NCI-H1417 (cell line): ENCODE measurements at places on chromosomes 5 and 9.

DNA sequence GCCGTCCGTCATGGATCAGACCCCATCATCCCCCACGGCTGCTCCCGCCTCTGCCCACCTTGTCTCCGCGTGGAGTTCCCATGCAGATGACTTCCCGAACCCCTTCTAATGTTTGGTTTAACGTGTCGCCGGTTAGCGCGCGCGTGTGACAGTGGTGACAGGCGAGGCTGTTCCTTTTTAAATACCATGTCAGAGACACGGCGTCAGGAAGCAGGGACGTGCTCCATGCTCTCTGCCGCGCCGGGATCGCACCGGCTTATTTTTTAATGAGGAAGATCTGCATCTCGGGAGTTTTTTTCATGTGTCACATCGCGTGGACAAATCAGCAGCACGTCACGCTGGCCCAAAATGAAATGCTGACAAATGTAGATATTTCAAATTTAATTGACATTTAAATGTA, 35.9 kb downstream of the CRB2 start:
- no peak for DNase-seq

GRCh38 chr9:91285729-91286353, 75.9 kb downstream of the AUH start:
- DNase-seq, result no peak

DNA sequence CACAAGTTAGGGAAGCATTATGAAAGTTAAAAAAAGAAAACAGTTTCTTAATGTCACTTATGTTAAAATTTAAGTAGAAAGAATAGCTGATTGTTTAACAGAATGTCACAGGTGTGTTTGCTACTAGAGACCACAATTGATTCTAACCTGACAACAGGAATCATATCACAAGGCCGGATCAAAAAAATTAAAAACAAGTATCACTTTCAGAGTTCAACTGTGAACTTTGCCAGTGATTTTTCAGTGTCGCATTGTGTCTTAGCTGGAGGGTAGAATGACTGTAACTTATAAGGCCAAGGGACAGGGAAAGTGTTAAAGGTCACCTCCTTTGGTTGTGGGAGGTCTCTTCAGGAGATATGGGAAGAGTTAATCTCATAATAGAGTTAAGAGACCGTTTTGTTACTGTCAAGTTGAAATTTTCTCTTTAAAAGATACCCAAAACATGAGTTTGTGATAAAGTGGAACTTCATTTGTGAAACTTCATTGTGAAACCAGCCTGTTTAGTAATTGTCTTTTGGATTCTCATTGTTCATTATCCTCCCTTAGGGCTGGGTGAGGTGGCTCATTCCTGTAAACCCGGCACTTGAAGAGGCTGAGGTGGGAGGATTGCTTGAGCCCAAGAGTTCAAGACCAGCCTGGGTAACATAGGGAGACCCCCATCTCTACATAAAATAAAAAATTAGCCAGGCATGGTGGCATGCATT, 40.9 kb downstream of the CPEB4 start:
- no peak for DNase-seq

DNA sequence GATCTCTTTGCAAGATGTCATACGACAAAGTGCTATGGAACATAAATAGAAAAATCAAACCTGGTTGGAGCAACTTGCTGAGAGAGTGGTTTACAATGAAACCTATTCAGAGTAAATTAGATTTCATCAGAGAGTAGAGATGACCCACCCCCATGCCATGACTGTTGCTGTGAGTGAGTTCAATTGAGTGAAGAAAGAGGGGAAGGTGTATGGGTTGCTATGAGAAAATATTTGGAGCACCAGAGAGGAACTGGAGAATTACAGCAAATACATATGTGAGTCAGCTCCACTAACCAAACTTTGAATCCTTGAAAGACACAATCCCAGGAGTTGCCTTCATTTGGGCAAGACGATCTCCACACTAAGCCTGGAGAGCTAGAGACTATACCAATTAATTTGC, 217.2 kb downstream of the RFX3 start:
- no peak for DNase-seq

GRCh38 chr9:74391816-74392215, 105.3 kb upstream of the RORB start:
- no peak for DNase-seq

DNA sequence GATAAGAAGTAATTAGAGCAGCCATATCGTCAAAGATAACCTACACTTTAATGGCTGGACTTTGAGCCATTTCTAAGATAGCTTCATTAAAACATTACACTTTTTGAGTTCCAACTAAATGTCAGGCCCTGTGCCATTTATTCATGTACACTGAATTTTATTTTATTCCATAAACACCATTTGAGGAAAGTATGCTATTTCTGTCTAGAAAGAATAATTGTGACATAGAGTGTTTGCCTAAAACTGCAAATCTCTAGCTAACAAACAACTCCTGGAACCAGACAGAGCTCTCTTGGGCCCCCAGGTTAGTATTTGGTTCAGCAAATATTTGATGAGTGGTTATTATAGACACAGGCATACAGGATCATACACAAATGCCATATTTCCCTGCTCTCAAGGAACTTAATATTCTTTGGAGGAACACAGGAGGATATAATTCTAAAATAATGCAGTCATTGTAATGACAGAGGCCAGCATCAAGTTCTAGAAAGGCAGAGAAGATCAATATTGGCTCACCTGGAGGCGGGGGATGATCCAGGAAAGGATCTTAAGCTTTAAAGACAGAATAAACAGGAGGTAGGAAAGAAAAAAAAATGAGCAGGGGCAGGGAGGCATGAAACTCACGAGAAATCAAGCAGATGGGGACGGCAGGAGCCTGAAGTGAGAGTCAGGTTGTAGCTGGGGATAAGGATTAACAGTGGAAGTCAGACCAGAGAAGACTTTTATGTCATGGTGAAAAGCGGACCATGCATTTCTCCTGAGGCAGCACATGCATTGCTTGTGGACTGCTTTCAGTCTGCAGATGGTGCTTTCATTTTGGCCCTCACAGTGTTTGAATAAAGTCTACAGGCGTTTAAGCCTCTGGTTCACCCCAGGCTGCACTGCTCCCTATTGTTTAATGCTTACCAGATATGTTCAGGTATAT, 127.7 kb downstream of the GCNT1 start:
- peak; percentile 59 for DNase-seq

- no peak for DNase-seq
Observed at GRCh38 chr9:131693651-131694597, 46.0 kb downstream of the RAPGEF1 start.

DNA sequence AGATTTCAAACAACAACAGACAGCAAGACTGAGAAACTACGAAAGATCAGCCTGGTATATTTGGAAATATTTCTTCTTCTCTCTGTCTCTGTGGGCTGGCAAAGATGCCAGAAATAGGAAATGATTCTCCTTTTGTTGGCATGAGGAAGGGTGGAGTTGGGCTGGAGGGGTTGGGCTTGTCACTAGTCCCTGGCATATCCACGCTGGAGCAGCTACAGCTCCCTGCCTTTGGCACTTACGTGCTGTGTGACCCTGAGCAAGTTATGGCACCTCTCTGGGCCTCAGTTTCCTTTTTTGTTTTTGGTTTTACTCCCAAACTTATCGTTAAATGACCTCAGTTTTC, 354 bp upstream of the KCNMB1 start:
- DNase-seq, result no peak

- DNase-seq, result no peak
Observed at GRCh38 chr5:79536193-79536906, 22.4 kb upstream of the HOMER1 start.

DNA sequence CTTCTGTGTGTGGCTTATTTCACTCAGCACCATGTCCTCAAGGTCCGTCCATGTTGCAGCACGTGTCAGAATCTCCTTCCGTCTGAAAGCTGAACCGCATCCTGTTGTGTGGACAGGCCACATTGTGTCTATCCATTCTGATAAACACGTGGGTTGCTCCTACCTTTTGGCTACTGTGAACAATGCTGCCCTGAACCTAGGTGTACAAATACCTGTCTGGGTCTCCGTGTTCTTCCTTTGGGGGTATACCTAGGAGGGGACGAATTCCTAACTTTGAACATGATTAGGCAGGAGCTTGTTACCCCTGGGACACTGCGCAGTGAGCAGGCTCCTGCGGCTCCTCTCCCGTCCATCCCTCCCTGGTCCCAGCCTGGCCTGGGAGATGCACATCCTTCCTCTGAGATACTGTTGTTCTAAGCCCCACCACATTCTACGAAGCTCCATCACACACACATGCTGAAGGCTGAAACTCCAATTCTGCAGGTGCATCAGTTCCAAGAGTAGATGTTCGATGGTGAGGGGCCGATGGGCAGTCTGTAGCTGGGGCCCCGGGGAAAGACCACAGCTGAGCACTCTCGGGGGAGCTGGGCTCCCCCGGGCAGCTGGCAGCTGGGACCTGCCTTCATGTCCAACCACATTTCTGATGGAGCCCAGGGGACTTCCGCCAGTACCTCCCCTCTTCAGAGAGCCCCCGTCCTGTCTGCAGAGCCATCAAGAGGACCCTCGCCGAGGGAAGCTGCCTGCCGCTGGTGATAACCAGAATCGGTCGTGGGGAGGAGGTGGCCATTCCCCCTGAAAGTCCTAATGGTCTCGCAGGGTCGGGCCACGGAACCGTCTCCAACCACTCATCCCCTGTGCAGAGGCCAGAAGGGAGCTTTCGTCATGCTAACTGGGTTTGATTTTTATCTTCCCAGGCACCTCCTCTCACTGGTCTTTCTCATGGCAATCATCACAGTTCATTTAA, 120.9 kb downstream of the COL23A1 start:
- no peak for DNase-seq

DNA sequence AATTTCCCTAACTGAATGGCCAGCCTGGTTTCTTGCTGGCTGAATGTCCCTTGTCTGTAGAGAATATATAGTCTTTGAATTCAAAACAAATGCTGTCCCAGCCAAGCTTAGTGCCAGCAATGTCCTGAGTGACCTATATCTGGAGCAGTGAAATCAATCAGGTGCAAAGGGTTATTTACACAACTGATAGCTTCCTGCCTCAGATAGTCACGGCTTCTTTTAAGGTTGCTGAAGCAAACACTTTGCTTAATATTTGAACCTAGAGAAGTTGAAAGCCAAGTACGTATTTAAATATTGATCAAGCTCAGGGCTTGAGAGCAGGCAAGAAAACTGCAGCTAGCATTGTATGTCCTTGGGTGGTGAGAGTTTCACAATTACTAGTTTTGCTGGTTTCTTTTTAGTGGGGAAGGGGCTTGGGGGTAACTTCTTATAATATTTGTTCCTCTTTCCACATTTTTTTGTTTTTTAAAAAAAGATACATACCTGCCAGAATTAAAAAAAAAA, 2.0 kb upstream of the ARHGEF28 start:
- no peak for DNase-seq

DNA sequence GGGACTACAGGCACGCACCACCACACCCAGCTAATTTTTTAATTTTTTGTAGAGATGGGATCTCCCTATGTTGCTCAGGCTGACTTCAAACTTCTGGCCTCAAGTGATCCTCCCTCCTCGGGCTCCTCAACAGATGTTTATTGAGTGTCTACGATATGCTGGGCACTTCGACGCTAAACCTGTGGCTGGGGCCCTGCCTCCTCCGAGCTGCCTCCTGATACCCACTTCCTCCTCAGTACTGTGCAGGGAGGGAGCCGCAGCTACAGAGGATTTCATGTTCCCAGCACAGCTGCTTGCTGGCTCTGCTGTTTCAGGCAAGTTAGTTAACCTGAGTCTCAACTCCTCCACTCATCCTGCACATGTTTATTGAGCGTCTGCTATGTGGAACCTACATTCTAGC, 9.6 kb downstream of the AIF1L start:
- DNase-seq, result no peak

DNA sequence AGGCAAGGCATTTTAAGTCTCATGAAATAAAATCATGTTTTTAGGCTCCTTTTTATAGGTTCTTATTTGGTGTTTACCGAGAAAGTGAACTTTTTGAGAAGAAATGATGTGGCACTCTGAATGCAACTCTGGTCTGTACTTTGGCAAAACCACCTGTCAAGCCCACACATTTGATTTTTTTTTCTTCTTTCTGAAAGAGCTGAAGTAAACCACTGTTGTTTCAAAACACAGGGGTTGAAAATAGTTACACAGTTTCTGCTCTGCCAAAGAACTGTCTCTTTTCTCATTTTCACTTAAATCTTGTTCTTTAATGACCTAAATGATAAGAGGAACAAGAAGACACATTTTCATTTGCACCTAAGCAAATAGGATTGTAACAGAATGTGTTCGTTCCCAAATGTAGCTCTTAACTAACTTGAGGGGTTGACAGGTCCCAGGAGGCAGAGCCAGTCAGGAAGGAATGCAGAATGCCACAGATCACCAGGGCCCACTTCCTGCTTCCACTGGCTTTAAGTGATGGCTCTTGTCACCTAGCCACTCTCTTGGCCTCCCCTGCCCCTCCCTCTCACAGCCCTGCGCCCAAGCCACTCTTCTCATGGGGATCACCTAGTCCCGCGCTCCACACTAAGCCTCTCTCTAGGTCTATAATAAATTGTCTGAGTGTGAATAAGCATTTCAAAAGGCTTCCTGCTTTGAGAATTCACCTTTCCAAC, 47.3 kb downstream of the MED27 start:
- peak; percentile 16 for DNase-seq
